H7 (cell line): ENCODE measurements at places on chromosomes 4 and X. TPM values are rescaled to one million over a fixed set of nuclear protein-coding genes. Genes with fewer than 3 reads are reported as not detected.
A peak's percentile ranks its signal among the peaks of the same experiment; 100 is the strongest.

- DNase-seq = peak; percentile 73
Measured at GRCh38 chrX:118115953-118116712, 477 bp downstream of the KLHL13 start.

- no peak for DNase-seq
Measured at GRCh38 chrX:150615356-150615755, 46.9 kb downstream of the MTM1 start.

The PPBP gene
- total RNA-seq = not detected in 2 replicates

DNA sequence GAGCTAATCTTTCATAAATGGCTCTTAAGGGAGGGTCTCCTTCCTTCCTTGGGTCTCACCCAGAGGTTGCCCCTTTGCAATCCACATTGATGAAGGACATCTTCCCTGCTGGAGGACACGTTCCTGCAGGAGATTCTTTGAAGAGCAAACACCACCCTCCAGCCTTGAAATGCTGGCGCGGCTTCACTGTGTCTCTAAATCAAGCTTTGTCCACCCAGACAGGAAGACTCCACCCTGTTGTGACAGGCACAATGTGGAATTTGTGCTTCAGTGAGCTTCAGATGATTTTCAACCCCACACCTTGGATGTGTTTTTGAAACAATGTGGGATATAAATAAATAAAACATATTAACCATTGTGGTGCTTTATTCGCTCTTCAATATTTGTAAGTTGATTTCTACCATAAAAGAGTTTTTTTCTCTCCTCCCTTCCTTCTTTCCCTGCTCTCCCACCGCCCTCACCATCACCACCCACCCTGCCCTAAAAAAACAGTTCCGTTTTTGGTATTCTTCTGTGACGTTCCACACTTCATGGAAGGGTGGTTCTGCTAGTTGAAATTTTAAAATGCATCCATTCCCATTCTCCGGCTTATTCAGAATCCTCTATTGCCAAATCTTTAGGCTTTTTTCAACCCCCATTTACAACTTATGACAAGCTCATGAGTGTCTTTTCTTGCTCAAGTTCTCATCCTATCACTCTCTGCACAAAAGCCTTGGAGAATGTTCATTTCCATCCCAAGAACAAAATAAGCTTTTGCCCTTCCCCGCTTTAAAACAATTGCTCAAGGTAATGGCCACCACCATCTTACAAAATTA lies 264.3 kb downstream of the RAPGEF2 start:
- DNase-seq = no peak

DNA sequence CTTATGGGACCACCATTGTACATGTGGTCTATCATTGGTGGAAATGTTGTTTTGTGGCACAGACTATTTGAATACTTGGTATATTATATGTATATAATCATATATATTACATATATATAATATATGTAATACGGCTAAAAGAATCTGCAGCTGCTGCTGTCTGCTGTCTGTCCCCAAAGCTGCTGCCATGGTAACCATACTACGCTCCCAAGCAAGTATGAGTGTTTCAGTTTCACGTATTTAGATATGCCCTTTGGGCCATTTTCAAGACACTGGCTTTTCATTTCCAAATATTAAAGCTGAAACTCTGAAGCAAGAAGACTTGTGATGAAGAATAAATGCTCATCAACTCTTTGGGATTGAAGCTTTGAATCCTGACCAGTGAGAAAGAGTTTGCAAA lies 42.0 kb upstream of the ARSJ start:
- DNase-seq = no peak
